ENCODE measurements at places on chromosomes 2 and 18.

DNA sequence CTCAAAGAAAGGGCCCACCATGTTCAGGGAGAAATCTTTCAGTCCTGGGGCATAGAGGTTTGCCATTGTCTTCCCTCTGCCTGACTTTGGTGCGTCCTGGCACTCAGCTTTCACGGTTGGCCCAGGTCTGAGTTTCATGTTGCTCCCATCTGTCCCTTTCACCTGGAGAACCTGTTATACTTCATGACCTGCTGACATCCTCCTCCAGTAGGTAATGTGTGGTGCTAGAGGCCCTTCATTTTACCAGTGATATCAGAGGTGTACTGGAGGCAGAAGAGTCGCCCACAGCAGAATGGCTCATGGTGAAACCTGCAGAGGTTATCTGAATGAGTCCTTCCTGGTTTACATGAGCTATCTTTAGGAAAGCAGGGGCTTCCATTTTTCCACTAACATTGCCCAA, 128.8 kb upstream of the DLX2 start:
- no peak for DNase-seq

DNA sequence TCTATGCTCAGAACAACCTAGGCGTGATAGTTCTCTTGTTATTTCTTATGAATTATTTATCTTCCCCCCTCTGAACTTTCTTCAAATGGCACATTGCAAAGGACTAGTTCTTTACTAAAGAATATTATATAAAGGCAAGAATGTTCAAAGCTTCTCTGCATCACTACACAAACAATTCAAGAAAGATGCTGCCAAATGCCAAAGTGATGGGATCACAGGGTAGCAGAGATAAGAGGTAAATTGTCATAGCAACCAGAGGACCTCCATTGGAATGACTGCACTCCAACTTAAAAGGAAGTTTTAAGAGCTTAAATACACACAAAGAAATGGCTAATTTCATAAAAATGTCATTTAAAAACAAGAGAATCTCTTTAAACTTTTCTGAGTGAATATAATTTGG, 72.8 kb downstream of the AQP4 start:
- DNase-seq: no peak

GRCh38 chr2:231353469-231353868, 42.0 kb upstream of the B3GNT7 start:
- no peak for DNase-seq

DNA sequence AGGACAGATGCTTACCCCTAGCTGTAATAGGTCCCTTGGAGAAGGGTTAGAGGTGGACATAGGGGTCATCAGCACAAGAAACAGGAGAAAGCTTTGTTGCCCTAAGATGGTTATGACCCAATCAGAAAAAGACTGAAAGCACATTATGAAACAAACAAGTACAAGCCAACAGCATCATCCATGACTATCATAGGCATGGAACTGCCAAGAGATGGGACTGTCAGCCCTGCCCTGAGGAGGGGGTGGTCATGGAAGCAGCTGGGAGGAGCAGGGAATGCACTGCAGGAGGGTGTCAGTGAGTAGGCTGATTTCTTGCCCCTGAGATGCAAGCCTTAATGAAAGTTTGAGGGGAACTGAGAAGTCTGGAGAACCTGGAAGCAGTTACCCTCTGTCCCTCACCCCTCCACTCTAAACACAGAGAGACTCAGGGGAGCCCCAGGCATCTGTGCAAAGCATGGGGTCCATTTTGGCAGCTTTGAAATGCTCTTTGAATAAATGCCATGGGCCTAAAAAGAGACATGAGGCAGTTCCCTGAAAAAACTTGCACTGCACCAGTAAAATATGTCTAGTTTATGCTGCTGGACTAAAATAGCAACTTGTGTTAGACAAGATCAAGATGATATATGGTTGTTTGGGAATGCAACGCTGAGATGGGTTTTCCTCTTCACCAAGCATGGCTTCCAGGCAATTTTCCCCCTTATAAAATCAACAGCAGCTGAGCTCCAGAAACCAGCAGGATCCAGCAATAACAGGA, 122.7 kb upstream of the ZFP36L2 start:
- DNase-seq: no peak

DNA sequence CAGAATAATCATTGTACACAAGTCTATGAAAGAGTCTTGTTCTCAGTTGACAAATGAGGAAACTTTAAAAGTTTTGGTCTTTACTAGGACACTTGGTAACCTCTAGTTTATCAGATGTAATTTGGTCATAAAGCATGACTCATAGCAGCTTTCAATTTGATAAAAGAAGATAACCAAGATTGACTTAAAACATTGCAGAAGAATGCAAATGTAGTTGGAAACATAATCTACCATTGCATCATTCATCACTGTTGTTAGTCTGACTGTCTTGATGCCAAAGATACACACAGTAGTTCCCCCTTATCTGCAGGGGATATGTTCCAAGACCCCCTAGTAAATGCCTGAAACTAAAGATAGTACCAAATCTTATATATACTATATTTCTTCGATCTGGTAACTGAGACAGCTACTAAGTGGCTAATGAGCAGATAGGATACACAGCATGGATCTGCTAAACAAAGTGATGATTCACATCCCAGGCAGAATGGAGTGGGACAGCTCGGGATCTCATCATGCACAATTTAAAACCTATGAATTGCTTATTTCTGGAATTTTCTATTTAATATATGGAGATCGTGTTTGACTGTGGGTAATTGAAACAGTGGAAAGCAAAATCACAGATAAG, 131.4 kb upstream of the CCDC68 start:
- no peak for DNase-seq

GRCh38 chr18:35905436-35905835, 67.0 kb upstream of the RMP24 start:
- no peak for DNase-seq

DNA sequence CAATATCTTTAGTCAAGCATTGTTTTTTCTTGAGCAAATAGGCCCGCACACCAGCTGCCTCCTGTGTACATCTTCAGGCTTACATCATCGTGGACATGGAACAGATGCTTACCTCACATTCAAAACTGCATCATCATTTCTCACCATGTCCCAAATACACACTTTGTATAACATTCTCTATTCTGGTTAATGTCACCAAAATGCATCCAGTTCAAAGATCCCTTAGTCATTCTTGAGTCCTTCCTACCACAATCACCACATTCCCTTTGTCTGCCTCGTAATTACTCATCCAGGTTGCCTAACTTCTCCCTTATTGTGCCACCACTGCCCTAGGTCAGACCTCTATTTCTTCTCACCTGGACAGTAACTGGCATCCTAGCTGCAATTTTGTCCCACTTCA, 373.7 kb upstream of the GALNT5 start:
- no peak for DNase-seq

- no peak for DNase-seq
Measured at GRCh38 chr18:78793313-78794070, 186.1 kb upstream of the SALL3 start.

DNA sequence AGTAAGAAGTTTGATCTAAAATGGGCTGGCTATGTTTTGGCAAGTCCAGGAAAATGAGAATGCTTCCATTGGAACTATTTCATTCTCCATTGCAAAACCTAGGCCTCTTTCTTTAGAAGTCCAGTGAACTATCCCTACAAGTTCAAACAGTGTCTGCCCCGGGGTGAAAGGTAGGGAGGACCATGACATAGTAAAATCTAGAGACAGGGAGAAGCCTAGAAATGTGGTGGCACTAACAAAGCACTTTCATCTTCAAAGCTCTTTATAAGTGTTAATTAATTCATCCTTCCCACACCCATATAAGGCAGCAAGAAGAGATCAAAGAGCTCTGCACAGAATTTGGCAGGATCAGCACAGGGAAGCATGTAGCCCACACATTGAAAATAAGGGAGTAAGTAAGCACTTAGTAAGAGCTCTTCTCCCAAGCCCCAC, 214.5 kb downstream of the IRS1 start:
- DNase-seq: no peak

DNA sequence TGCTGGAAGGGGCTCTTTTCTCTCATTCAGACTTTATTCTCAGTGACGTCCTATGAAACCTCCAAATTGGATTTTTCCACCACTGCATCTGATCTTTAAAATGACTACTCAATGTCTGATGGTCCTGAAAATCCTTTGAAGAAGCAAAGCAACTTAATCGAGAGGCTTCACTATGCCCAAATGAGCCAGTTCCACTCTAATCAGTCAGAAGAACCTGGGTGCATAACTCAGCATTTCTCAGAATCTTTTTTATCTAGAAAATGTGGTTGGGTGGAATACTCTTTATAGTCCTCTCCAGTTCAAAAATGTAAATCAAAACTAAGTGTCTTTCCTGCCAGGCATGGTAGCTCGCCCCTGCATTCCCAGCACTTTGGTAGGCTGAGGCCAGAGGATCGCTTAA, 60.7 kb downstream of the PRELID3A start:
- no peak for DNase-seq

DNA sequence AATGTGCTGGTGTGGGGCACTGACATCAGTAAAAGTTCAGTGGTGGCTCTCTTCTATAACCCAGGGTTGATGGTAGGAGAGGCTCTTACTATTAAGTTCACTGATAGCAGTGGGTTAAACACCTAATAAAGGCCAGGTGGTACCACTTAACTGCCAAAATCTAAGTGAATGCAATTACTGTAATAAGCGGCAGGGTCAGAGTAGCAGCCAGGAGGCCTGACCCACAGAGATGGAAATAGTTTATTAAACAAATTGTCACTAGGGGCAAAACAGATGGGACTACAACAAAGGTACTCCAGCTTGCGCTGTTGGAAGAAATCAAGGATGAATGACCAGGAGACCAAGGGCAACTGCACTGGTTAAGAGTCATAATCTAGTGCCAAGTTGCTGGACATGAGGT, 26.6 kb downstream of the ZSWIM2 start:
- no peak for DNase-seq

GRCh38 chr2:7825591-7826312, 856.1 kb upstream of the ID2 start:
- no peak for DNase-seq

DNA sequence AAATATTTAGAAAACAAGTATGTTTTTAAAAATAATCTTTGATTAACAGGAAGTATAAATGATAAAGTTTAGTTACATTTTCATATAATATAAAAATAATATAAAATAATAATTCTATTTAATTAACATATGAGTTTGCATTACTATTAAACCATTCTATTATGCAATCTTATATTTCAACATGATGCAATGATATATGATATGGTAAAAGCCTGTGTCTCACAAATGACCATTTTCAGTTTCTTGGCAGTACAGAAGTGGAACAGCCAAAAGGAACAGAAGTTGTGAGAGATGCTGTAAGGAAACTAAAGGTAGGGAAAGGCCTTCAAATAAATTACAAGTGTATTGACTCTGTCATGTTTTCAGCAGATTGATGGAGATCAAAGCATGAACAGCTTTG, 230.8 kb downstream of the GULP1 start:
- no peak for DNase-seq

DNA sequence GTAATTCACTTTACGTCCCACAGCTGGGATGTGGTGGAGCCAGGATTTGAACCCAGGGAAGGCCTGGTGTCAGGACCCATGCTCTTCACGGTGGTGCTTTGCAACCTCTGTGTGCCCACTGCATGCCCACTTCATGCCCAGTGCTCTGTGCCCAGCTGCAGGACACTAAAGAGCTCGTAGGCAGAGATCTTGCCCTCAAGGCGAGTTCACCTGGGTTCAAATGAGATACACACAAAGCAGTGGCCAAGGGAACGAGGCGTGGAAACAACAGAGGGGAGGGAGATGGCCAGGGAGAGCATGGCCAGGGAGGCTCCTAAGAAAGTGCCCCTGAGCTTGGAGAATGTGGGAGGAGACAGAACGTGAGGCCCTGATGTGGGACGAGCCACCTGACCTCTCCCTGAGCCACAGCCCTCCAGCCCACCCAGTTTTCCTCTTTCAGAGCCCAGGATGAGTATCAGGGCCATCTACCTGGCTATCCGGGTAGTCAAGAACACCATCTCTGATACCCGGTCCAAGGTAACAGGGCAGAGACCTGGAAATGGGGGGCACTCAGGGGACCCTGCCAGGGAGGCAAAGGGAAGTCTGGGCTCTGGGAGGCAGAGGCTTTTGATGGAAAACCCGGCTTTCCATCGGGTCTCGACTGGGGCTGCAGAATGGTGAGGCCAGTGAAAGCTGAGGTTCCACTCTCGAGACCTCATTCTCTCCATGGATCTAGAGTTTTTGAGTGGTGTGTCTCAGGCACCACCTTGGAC, 20.4 kb downstream of the MROH2A start:
- no peak for DNase-seq

Measured in cortex of kidney (tissue), 1 donor.